ENCODE measurements at places on chromosomes 1 and 21. TPM values are rescaled to one million over a fixed set of nuclear protein-coding genes. Genes with fewer than 3 reads are reported as not detected.

The CELA2A gene
- polyA plus RNA-seq: not detected

The TFF3 gene
- 0.07 TPM for polyA plus RNA-seq

The CELA3B gene
- polyA plus RNA-seq: not detected

The ISG20L2 gene
- 18.1 TPM for polyA plus RNA-seq

The AGO1 gene
- 19.4 TPM for polyA plus RNA-seq

The C8B gene
- not detected for polyA plus RNA-seq
